ENCODE measurements at places on chromosomes 5 and 9.

DNA sequence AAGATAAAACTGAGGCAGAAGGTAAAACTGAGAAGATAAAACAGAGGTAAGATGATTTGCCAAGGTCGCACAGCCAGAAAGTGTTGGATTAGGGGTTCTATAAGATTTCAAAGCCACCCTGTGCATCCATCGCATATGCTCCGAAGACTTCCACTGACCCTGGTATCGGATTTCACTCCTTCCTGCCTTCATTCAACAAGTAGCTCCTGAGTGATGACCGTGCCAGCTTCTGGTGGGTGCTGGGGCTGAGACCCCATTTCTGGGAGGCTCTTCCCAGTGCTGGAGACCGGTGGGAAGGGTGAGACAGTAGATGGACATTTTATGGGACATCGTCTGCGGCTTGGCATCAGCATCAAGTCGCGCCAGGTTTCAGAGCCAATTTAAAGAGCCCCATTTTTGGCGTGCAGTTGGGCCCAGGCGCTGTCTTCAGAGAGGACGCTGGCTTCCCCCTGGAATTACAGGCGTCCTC lies 53.7 kb upstream of the DAB2IP start:
- DNase-seq = no peak

DNA sequence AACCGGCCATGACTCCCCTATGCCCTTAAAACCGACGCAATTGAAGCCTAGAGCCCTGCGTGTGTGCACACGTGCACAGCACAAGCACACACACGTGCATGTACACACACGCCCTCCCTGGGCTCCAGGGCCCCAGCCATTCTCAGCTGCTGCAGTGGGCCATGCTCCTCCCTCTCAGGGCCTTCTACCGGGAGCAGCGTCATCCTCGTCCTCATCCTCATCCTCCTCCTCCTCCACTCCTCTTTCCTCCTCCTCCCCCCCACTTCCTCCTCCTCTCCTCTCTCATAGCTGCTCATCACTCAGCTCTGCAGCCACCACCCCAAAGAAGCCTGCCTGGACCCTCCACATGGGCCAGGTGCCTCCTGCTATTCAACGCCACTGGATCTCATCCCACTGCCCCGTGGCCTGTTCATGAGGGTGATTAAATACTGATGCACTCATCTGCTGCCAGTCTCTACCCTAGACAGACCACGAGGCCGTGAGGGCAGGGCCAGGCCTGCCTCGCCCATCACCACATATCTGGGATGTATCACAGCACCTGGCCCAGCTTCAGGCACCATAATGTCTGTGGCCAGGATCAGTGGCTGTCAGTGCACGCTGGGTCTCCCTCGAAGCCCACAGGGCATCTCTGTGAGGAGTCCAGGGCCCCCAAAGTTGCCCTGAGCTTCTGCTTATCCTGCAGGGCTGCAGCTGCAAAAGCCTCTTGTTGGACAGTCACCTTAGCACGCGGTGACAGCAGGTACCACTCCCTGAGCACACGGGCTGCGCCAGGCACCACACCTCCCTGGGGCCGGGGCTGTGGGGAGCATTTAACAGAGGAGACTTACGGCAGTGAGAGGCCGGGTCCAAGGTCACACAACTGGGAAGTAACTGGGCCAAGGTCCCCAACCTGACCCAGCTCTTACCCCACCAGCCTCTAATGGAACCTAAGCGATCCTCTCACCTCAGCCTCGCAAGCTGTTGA lies 9.8 kb downstream of the FAM78A start:
- DNase-seq = no peak

DNA sequence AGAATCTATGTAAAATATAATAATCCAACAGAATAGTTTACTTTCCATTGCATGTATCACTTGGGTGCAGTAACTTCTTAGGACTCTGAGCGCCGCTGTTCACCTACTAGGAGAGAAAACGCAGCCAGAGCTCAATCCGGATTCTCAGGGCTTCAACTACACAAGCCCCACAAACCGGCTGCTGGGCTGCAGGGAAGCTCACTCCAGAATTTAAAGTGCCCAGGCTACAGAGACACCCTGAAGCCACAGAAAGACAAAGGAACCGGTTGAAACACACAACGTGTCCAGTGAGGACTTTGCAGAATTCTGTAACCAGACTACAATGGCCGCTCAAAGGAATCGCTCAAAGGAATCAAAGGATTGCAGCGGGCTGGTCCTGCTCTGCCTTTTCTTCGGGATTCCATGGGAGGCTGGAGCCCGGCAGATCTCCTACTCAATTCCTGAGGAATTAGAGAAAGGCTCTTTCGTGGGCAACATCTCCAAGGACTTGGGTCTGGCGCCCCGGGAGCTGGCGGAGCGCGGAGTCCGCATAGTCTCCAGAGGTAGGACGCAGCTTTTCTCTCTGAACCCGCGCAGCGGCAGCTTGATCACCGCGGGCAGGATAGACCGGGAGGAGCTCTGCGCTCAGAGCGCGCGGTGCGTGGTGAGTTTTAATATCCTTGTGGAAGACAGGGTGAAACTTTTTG lies at the start of gene PCDHGA10:
Gene PCDHGA10, plus strand, starts transcription at position 134 of the 686 bp plus-strand sequence. Its CDS starts 189 bp downstream, at position 323.
- peak; percentile 47 for DNase-seq

DNA sequence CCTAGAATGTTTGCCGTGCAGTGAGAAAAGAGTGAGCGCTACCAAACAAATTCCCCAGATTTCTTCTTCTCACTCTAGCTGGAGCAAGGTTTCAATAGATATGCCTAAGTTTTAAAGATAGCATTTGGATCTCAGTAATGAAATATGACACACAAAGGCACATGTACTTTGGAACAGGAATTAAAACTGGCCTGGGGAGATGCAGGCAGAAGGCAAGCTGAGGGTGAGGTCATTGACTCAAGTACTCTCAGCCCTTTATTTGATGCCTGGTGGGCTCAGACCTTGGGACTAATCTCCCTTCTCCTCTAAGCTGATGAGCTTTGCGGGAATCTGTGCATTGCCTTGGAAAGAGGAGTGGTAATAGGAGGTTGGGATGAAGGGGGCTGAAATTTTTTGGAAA lies 323.3 kb upstream of the SLC30A5 start:
- DNase-seq = no peak

GRCh38 chr9:8183618-8184017 lies 384.0 kb upstream of the DMAC1 start:
- DNase-seq = no peak

- no peak for DNase-seq
Measured at GRCh38 chr5:172839669-172840431, 5.8 kb downstream of the ERGIC1 start.

DNA sequence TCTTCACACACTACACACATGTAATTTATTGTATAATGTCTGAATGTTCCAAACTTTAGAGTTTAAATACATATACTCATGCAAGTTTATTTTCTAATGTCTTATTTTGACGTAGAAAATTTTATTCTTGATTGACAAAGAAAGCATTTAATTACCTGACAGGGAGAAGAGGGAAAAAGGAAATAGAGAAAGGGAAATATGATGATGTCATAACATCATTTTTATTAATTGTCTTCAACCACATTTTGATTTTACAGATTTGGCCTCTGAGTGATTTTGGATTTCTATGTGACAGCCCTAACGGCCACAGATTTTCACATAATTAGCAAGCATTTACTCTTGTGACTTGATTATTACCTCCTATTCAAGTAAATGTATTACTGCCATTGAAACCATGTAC lies 106.1 kb upstream of the FSTL4 start:
- DNase-seq = no peak

- DNase-seq = no peak
Measured at GRCh38 chr5:80711938-80712337, 57.2 kb upstream of the DHFR start.

DNA sequence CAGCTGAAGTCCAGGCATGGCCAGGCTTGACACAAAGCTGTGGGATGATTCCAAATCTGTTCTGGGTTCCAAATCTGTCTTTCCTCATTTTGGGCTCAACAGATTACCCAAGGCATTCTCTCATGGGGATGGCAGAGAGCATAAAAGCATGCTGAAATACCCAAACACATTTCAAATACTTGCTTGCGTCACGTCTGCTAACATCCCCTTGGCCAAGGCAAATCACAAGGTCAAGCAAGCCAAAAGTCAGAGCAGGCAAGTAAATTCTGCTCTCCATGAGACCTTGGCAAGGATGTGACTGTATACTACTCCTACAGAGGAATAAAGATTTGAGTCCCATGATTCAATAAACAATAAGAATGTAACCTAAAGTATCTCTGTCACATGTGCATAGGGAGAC lies 306.7 kb downstream of the EPB41L4A start:
- no peak for DNase-seq

- DNase-seq = no peak
Measured at GRCh38 chr5:122756264-122756911, 18.5 kb upstream of the SNX2 start.

- no peak for DNase-seq
Measured at GRCh38 chr5:82336226-82336958, 58.2 kb upstream of the RPS23 start.

DNA sequence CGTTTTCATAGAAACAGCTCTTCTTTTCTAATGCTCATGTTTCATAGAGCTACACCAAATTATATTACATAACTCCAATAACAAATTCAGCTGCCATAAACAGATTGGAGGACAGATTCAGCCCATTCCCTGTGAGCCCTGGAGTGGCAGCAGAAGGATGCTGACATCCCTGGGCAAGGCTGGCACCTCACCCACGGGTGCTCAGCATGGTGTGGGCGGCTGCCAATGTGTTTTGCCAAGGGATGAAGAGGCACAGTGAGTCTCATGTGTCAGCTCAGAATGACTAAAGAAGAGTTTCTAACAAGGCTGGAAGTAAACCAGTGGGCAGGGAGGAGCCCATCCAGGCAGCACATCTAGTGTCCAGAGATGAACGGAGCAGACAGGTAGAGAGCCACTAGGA lies 127.1 kb upstream of the ICE1 start:
- no peak for DNase-seq

DNA sequence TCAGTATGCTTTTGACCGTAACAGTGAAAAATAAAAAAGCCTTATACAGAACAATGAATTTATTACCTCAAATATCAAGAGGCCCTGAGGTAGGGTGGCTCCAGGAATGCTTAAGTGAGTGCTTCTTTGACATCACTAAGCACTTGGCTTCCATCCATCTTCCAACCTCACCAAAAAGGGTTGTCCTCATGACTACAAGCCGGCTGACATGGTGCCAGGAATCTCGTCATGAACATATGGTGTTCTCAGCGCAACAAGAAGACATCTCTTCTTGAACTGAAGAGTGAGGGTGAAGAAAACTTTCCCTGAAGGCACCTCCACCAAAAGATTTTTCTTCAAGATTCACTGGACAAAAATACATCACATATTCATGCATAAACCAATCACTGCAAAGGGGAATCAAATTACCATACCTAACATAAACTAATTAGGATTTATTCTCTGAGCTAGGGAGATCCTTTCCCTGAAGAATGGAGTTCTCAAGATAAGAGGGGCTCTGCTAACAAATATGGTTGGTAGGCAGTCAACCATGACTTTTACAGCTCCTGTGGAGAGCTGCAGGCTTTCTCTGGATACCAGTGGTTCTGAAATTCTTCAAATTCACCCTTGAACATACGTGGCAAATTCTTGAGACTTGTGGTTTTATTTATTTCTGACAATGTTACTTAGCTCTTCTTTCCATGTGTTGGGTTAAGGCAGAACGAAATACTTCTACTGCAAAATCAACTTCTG lies 49.5 kb downstream of the AGXT2 start:
- peak; percentile 26 for DNase-seq

DNA sequence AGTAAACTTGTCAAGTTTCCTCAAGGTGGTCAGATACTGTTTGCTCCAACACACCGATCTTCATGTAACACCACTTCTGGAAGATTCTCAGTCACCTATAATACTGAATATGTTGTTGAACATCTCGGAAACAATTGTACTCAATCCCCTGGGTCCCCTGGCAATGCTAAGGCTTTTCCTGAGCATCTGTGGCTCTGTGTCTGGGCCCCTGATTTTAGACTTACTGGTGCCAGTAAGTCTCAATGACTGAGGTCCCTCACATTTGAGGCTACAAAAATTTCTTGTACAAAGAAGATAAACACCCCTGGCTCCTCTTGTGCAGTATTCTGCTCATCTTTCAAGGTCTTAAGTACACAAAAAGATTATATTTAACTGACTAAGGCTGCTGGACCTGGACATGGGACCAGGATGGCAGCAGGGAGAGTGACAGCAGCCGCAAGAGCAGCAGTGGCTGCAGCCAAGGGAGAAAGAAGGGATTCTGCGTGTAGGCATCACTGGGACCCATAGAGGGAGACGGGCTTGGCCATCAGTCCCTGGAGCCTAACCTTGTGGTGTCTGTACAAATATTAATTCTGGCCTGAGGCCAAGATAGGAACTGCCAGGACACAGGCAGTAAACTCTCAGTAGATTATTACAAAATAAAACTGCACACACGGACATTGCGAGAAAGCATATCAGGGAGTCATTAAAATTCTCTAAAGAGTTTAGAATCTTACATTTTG lies 49.0 kb upstream of the TNPO1 start:
- DNase-seq = no peak

DNA sequence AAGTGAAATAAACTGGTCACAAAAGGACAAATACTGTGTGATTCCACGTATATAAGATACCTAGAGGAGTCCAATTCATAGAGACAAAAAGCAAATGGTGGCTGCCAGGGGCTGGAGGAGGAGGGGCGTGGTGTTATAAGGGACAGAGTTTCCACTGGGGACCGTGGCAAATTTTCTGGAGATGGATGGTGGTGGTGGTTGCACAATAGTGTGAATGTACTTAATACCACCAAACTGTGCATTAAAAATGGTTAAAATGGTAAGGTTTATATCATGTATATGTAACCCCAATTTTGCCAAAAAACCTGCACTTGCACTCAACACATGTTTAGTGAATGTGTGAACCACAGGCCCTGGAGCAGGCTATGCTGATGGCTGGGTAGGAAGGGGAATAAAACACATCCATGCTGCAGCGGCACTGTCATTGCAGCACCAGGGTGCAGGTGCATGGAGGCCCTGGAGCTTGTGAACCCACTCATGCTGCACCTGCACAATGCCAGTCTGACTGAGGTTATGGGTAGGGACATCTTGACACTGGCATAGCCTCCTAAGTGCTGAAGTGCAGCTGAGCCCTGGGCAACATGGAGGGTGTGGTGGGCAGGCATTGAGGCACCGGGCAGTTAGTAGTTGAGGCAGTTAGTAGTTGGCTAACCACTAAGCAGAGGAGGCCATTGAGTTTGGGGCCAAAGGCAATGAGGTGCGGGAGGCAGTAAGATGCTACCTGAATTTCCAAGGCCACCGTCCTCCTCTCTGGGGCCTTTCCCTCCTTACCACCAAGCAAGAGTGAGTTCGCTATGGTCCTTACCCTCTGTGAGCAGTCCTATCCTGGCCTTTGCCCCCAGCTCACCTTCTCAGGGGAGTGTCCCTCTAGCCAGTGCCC lies 3.5 kb upstream of the PHF2 start:
- DNase-seq = no peak

DNA sequence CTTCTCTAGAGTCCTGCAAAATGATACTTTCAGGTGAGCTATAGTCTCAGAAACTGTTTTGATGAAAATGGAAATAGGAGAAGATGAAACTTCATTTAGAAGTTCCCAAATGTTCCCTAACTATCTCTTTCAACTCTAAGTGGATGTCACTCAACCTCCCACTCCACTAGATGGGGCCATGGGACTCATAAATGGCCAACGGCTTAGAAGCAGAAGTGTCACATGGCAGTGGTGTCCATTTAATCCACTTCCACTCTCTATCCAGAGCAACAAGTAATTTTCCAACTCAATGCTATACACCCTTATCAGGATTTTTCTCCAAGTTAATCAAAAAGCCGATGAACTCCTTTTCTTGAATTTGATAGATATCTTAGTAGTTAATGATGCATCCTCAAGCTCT lies 295.7 kb downstream of the EDIL3 start:
- no peak for DNase-seq

Data from NCI-H2171 (cell line).